ENCODE measurements at places on chromosomes 16 and 17.

- no peak overlapping the region for H3K27ac ChIP-seq
- no peaks in the 10 kb centered on the region for H3K27me3 ChIP-seq
- no peak for DNase-seq
- no peaks in the 10 kb centered on the region for H3K4me1 ChIP-seq
- no peak overlapping the region for H3K4me3 ChIP-seq
- no peaks in the 10 kb centered on the region for H3K36me3 ChIP-seq
Measured at GRCh38 chr17:48276776-48277175, 153.2 kb downstream of the SKAP1 start.

- peak overlapping the region; percentile 97 for H3K4me3 ChIP-seq
- H3K27ac ChIP-seq, result peak overlapping the region; percentile 98
- H3K4me1 ChIP-seq, result peaks cover 84% of the 10 kb centered on the region
- no peaks in the 10 kb centered on the region for H3K27me3 ChIP-seq
- peak; percentile 62 for DNase-seq
Measured at GRCh38 chr16:1708768-1709180, 2.8 kb downstream of the MAPK8IP3 start.

DNA sequence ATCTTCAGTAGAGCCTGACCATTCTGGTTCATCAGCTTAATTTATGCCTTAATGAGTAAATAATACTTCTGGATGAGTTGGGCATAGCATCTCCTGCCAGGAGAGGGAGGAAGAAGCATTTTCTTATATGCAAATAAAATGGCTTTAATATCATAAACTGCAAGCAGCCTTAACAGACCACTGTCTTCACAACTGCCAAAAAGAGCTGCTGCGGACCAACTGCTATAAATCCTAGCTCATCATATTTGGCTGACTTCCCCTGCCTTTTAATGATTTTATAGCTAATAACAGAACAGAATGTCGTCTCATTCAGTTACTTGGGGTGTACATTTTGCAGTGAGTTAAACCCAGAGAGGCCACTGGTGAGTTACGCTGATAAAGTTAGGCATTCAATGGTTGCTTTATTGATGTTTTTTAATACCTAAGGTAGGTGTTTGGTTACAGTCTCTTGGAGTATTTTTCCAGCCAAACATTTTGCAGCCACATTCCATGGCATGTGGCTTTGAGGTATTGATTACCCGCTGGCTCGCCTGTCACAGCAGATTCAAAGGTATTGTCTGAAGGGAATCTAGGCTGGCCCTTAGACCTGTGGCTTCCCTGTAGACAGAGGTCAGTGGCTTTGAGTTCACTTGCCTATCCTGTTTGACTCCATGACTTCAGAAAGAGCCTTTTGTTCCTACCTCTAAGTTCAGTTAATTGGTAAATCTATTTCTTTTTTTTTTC lies 16.4 kb downstream of the FAM20A start:
- no peaks in the 10 kb centered on the region for H3K27me3 ChIP-seq
- no peak for DNase-seq
- H3K36me3 ChIP-seq, result no peaks in the 10 kb centered on the region
- no peak overlapping the region for H3K4me3 ChIP-seq

- H3K27ac ChIP-seq, result peak overlapping the region; percentile 38
- DNase-seq, result no peak
- no peaks in the 10 kb centered on the region for H3K36me3 ChIP-seq
Measured at GRCh38 chr17:57600074-57600473, 145.0 kb downstream of the CCDC182 start.

DNA sequence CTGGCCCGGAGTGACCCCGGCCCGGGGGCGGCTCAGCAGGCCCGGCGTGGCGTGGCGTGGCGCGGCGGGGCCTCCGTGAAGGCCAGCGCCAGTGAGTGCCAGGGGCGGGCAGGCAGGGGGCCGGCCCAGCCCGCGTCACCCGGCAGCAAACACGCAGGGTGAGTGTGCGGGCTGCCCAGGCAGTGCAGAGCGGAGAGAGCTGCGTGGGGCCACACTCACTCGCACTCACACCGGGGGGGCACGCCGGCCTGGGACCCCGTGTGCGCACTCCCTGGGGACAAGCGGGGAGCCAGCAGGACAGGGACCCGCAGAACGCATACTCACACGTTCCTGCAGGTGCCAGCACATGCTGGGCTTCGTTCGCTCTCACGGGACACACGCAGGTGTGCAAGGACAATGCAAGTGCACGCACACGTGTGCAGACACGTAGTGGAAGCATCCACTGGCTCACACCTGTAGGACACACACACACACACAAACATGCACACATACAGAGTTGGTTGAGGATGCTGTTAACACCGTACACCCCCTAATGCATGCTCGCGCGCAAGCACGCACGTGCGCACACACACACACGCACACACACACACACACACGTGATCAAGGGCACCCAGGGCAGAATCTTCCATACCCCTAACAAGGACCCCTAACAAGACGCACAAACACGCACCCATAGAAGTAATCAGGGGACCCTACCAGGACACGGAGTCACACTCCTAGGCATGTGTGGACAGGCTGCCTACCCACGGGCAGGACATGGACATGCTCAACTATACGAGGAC lies 7.7 kb downstream of the USP6 start:
- H3K4me3 ChIP-seq, result peak overlapping the region; percentile 62
- no peak for DNase-seq
- peaks cover 79% of the 10 kb centered on the region for H3K27me3 ChIP-seq
- no peaks in the 10 kb centered on the region for H3K36me3 ChIP-seq
- no peak overlapping the region for H3K27ac ChIP-seq
- peaks cover 14% of the 10 kb centered on the region for H3K4me1 ChIP-seq
